OCI-M1 (cell line): ENCODE measurements at places on chromosomes 5 and 9.

DNA sequence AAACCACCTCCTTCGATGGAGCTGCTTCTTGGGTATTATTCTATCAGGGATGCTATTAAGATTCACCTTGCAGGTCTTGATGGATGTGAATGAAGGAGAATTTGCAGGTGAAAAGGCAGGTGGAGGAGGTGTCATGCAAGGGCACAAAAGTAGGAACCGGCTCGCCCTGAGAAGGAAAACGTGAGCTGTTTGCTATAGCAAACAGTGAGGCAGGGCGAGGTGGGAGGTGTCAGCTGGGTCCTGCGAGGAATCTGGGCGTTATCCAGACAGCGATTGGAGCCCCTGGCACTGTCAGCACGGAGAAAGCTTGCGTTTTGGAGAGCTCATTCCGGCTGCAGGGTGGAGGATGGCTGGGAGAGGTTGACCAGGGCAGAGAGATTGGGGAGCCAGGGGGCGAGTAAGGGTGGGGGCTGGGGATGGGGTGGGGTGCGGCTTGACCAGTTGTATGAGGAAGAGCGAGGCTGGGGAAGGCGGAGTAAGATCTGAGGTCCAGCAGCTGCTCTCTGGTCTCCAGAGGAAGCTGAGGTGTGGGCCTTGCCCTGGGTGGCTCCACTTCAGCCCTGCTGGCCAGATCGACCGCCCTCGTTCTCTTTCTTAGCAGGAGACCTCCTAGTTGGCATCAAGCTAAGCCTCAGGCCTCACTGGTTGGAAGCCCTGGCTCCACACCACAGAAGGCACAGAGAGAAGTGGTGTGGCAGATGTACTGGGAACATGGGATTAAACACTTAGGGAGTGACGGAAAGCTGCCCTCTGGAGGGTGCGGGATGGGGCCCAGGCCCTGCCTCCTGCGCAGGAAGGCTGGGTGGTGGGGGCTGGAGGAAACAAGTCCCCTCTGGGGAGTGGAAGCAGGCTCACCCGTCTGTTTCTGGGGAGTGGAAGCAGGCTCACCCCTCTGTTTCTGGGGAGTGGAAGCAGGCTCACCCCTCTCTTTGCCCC lies 54.7 kb upstream of the NEURL1B start:
- DNase-seq, result no peak

DNA sequence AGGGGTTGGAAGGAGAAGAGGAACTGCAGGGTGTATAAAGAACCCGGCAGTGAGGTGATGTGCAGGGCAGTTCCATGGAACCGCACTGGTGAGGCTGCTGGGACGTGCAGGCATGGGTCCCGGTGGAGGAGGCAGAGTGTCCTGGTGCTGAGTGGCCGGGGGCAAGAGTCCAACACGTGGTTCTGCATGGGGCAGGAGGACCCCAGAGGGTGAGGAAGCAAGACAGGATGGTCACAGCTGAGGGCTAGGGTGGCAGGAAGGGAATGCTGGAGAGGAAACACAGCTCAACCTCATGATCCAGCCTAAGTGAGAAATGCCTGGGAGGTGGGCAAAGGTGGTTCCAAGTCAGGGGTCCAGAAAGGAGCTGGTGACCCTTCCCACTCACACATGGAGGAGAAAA lies 87.2 kb downstream of the S1PR3 start:
- DNase-seq, result no peak

- DNase-seq, result no peak
These were observed 127.1 kb downstream of the PIK3R1 start for GRCh38 chr5:68342693-68343092.

DNA sequence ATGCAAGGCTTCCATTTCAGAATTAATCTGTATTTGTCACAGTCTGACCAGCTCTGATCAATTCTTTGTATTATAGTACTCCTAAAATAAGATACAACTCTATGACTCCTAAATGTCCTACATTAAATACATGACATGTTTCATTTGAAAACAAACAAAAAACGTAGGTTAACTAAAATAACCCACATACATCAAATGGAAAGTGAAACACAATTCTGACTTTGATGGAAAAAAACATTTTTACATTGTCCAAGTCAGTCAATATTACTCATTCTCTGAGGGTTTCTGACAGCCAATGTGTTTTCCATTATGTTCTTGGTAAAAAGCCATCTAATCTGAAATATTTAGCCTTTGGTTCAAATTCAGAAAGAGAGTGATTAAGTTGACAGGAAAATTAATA lies 8.7 kb downstream of the HMGCS1 start:
- peak; percentile 41 for DNase-seq

DNA sequence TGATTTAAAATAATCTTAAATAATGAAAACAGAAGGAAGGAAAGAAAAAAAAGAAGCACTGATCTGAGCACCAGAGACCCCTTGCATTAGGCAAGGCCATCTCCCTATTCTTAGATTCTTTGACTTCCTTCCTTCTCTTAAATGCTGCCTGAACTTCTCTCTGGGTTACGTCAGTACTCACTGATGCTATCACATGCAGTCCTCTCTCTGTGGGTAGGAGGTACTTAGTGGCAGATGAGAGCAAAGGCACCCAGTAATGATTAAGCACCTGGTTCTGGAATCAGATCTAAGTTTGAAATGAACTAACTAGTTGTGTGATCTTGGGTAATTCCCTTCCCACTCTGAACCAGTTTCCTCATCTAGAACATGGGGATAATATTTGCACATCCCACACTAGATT lies 110.3 kb upstream of the TBC1D2 start:
- DNase-seq, result no peak

GRCh38 chr5:139700711-139701055 lies 52.5 kb downstream of the CXXC5 start:
- DNase-seq, result no peak

DNA sequence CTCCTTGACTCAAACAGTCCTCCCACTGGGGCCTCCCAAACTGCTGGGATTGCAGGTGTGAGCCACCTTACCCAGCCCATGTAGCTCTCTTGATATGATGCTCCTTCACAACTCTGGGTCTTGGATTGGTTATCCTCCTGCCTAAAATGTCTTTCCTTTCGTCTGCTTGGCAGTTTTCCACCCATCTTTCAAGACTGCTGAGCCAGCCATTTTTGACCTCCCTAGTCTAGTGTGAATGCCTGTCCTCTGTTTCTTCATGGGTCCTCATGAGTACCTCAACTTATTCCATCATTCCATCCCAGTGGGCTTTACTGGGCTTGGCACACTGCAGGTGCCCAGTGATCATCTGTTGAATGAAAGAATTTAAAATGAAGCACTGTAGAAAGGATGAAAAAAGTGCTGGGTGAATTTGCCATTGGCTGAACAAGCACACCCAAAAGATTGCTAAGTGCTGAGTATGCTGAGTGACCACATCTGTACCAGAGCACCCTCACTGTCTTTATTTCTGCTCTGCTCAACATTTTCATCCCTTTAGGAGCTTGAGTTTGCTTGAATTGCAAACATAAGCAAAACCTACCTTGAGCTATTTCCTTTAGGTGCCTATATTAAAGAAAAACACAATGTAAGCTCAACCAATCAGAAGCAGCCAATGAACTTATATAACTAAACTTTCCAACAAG lies 84.8 kb upstream of the FAM169A start:
- DNase-seq, result no peak

DNA sequence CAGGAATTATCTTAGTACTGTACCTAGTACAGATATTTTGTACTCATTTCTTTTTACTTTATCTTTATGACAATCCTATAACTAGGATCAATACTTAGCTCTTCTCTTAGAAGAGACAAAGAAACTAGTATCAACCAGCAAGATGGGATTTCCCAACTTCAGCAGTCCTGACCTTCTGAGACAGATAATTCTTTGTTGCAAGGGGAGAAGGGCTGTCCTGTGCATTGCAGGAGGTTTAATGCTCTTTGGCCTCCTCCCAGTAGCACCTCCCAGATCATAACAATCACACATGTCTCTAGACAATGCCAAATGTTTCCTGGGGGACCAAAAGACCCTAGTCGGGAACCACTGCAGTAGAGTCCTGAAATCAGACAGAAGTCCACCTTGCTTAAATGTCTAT lies 424.3 kb upstream of the DMAC1 start:
- DNase-seq, result no peak

DNA sequence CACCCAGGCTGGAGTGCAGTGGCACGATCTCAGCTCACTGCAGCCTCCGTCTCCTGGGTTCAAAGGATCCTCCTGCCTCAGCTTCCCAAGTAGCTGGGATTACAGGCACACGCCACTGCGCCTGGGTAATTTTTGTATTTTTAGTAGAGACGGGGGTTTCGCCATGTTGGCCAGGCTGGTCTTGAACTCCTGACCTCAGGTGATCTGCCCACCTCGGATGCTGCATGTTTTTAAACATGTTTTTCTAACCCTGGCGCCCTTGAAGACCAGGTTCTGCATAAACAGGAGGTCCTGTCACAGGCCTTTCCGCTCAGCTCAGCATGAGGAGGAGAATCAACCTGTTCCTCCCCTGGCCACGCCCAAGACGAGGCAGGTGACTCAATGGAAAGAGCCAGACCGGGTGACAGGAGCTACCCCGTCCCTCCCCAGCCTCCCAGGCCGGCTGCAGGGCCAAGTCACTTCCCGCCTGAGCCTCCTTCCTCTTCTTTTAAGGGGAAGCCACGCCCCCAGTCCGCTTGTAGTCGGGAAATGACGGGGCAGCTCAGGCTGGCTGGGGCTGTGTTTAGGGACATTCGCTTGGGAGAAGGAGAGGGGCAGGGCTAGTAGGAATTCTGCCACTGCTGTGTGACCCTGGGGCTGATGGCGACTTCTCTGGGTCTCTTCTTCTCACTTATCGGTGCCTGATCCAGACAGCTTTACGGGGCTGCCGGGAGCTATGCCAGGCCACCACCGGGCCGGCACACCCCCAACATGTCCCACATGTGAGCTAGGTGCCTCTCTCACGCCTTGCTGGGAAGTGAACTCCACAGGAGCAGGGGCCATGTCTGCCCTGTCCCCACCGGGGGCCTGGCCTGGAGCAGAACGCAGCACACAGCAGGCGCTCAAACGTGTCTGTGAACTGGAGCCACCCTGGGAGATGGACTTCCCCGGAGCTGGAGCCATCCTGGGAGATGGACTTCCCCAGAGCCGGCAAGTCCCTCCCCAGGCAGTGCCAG lies 6.1 kb downstream of the NOTCH1 start:
- DNase-seq, result peak; percentile 88

DNA sequence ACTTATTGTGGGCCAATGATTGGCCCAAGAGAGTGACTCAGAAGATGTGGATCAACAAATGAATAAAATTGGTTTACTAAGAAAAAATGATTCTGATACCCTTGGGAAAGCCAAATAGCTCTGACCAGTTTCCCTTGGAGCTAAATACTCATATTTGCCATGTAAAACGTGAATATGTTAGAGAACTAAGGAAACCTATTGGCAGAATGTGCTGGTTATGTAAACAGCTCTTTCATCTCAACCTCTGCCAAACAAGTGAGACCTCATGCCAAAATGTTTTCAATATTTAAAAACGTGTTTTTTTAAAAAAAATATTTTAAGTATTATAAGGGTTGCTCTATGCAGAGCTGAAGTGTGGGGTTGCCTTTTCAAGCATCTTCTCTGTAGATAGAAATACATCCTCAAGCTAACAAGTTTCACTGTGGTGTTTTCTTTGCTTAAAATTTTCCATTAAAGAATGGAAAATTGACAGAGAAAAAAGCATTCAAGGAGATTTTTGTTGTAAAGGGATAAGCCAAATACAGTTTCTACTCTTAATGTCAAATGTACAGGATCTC lies 186.9 kb upstream of the TUT7 start:
- DNase-seq, result no peak

DNA sequence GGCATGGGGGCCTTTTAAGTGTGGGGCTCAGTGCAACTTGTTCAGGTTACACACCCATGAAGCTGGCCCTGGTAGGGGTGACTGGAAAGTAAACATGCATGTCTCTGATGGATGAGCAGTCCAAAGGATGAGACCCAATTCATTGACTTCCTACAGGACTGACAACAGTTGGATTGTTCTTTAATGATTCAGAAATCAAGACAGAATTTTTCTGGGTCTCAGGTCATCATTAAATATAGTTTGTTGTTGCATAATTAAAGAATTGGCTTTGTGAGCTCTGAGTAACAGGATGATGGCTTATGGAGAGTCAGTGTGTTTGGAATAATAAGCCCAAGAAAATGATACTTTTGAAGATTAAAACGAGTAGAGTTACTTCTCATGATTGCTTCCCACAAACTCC lies 604.2 kb upstream of the CLINT1 start:
- no peak for DNase-seq

GRCh38 chr5:7794823-7795222 lies 56.1 kb downstream of the CFAP90 start:
- no peak for DNase-seq

GRCh38 chr5:178116143-178116885 lies 3.0 kb downstream of the N4BP3 start:
- peak; percentile 13 for DNase-seq

GRCh38 chr5:107968406-107968843 lies 297.7 kb upstream of the EFNA5 start:
- DNase-seq, result no peak

DNA sequence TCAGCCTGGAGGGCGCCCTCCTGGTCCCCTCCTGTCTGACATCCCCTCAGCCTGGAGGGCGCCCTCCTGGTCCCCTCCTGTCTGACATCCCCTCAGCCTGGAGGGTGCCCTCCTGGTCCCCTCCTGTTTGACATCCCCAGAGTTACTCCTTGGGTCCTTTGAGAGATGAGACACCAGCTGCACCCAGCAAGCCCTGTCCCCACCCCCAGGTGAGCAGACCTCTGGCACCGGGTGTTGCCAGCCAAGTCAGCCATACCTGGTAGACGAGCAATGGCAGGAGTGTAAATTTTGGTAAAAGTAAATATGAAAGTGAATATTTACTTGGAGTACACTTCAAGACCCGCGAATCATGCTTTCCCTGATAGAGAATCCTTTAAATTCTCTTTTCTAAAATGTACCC lies 25.4 kb downstream of the EXOC3 start:
- no peak for DNase-seq

GRCh38 chr9:108663422-108663821 lies 192.4 kb downstream of the ACTL7B start:
- no peak for DNase-seq

DNA sequence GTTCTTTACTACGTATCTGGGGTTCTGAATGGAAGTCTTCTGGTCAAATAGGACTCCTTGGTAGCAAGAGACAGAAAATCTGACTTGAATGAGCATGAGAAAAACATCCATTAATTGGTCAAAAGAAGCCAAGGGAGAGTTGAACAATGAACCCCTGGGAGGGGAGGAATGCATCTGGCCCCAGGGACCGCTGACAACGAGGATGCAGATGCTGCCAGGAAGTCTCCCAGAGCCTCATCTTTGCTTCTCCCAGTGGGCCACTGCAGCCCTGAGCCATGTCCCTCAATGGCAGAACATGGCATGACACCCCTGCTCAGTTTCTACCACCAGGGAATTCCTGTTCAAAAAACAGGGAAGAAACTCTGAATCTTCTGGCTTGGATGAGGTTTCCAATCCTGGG lies 50.5 kb upstream of the ICE1 start:
- DNase-seq, result no peak
